ENCODE measurements at places on chromosomes 12 and 14.

- DNase-seq: no peak
These were observed 1258.0 kb downstream of the FSCB start for GRCh38 chr14:43249116-43249515.

DNA sequence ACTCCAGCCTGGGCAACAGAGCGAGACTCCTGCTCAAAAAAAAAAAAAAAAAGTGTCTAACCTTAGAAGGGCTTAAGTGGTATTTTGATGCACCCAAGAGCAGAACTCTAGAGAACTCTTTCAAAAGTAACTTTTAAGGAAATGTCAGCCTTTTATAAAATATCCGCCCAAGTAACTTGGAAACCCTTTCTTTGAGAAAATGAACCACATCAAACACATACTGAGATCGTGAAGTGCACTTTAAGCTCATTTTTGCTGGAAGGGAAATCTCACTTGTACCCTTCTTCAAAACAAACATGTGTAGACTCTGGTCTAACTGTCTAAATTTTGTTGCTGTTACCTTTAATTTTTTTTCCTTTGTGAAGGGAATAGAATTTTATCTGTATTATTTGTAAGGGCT lies 5.5 kb downstream of the C12orf56 start:
- DNase-seq: no peak

GRCh38 chr14:96805956-96806355 lies 8.8 kb downstream of the VRK1 start:
- DNase-seq: no peak

DNA sequence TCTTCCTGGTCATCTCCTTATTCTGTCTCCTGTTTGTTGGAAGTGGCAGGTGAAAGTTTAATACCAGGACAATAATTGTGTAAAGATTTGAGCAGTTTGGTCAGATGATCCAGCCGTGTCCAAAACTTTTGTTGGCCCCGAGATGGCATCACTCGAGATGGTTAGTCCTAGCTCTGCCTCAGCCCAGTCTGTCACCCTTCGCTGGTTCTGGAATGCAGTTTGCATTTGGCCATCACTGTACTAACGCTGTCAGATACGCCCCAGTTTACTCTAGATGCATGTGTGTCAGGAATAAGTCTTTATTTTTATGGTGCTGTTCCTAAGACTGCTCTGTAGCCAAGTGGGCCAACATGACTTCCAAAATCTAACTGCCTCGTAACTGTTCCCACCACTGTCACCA lies 79.6 kb downstream of the MOK start:
- DNase-seq: no peak

- no peak for DNase-seq
These were observed 88.4 kb downstream of the TMCC3 start for GRCh38 chr12:94561943-94562411.

- peak; percentile 72 for DNase-seq
These were observed 79.5 kb downstream of the ARMH4 start for GRCh38 chr14:58072288-58073071.

GRCh38 chr12:4579305-4580102 lies 17.5 kb downstream of the DYRK4 start:
- peak; percentile 8 for DNase-seq

GRCh38 chr14:104150136-104151025 lies 12.0 kb downstream of the KIF26A start:
- peak; percentile 40 for DNase-seq

- no peak for DNase-seq
These were observed 79.1 kb upstream of the LMO3 start for GRCh38 chr12:16685107-16685506.

- no peak for DNase-seq
These were observed 5.0 kb downstream of the CRIP2 start for GRCh38 chr14:105479431-105480158.

- no peak for DNase-seq
These were observed 143.4 kb downstream of the CHST11 start for GRCh38 chr12:104600036-104600712.

DNA sequence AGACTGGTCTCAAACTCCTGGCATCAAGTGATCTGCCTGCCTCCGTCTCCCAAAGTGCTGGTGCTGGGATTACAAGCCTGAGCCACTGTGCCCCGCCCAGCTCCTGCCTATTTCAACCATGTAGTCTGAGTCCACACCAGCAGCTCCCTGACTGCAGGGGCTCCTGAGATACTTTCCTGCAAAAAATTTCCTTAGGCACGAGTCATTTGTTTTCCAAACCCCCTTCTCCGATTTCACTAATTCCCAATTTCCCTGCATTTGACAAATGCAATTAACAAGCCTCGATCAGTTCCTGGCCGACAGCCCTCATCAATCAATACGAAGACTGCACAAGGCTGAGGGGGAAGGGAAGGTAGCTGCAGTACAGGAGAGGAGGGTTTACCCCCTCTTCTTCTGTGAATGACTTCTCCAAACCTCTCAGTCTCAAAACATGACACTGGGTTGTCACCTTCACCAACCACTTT lies 10.1 kb downstream of the PSMB5 start:
- no peak for DNase-seq

- DNase-seq: no peak
These were observed 53.2 kb upstream of the HIF1A start for GRCh38 chr14:61641914-61642613.

- no peak for DNase-seq
These were observed 401.6 kb downstream of the VRK1 start for GRCh38 chr14:97198813-97199212.

DNA sequence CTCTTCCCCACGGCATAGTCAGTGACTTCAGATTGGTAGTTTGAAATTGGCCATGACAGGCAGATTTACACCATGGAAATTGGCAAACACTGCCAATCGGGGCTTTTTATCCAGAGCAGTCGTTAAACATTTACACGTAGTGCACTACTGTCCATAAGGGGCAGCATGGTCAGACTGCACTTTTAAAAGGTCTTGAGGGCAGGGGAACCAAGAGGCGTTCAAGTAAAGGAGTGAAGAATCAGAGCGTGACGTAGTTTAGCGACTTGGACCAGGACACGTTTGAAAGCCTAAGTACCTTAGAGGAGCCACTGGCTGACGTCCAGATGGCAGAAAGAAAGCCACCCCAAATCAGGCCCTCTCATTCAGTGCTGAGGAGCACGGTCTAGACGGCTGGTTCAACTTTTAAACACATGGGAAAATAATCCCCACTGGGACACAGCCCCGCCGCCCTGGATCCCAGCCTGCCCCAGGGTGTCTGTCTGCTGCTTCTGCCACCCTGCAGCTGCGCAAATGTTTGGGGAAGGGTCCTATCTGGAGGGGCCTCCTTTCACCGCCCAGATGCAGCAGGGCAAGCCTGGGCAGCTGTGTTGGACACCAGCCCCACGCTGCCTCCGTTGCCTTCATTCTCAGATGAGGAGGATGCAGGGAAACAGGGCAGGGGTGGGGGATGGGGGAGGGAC lies 52.5 kb upstream of the PPP2R5C start:
- no peak for DNase-seq

- DNase-seq: no peak
These were observed 75.3 kb upstream of the AMN1 start for GRCh38 chr12:31804185-31804504.

GRCh38 chr12:20798554-20798953 lies 12.0 kb upstream of the SLCO1B3 start:
- no peak for DNase-seq

- no peak for DNase-seq
These were observed 139.5 kb downstream of the ERC1 start for GRCh38 chr12:1130571-1130970.

Data from A549 (cell line).